ENCODE measurements at places on chromosomes 6 and 20.

DNA sequence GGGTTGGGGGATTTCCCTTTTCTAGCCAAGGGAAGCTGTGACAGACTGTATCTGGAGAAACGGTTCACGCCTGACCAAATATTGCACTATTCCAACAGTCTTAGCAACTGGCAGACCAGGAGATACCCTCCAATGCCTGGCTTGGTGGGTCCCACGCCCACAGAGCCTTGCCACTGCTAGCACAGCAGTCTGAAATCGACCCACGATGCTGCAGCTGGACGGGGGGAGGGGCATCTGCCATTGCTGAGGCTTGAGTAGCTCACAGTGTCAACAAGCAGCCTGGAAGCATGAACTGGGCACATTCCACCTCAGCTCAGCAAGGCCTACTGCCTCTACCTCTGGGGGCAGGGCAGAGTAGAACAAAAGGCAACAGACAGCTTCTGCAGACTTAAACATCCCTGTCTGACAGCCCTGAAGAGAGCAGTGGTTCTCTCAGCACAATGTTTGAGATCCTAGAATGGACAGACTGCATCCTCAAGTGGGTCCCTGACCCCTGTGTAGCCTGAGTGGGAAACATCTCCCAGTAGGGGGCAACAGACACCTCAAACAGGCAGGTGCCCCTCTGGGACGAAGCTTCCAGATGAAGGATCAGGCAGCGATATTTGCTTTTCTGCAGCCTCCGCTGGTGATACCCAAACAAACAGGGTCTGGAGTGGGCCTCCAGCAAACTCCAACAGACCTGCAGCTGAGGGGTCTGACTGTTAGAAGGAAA, 89.9 kb upstream of the ECI2 start:
- no peak for DNase-seq

GRCh38 chr20:19626896-19627295, 131.2 kb upstream of the RIN2 start:
- DNase-seq: no peak

- no peak for DNase-seq
Observed at GRCh38 chr6:64290867-64291266, 655.3 kb downstream of the PHF3 start.

- DNase-seq: no peak
Observed at GRCh38 chr20:21901470-21902275, 196.2 kb downstream of the PAX1 start.

GRCh38 chr6:78810146-78810545, 57.2 kb upstream of the IRAK1BP1 start:
- DNase-seq: peak; percentile 61

DNA sequence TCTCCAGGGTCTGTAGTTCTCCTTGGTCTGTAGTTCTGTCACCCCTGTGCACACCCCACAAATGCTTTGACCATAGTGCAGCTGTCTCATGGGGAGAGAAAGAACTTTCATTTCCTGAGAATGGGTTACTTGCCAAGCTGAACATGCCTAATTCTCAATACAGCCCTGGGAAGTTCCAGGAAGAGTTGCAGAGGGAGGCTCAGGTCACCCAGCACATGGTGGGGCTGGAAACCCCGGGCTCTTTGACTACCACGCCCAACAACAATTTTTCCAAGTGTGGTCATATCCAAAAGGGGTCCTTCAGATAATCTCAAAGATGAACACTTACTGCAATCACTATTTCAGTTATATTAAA, 2.2 kb upstream of the PTPRA start:
- no peak for DNase-seq

DNA sequence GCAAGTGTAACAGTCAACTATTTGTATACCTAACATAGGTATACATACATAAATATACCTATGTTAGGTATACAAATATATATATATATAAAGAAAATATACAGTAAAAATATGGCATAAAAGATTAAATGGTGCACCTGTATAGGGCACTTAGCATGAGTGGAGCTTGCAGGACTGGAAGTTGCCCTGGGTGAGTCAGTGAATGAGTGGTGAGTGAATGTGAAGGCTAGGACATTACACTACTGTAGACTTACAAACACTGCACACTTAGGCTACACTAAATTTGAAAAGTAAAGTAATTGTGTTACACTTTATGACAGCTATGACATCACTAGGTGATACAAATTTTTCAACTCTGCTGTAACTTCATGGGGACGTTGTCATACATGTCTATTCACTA, 65.6 kb downstream of the CDC5L start:
- DNase-seq: no peak

DNA sequence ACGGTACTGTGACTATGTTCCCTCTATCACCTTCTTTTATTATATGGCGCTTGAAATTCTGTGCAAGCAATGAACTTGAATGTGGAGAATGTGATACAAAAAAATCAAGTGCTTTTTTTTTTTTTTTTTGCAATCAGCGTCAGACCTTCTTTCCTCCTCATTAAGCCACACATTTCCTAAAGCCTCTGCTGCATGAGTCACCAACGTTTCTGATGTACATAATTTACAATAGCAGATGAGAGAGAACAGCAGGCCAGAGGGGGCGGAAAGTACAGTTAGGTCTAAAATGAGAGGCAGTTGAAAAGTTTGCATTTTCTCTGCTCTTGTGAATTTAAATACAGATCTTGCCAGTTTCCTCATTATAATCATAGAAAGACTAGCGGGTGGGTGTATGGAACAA, 114.6 kb upstream of the RIPOR2 start:
- no peak for DNase-seq

DNA sequence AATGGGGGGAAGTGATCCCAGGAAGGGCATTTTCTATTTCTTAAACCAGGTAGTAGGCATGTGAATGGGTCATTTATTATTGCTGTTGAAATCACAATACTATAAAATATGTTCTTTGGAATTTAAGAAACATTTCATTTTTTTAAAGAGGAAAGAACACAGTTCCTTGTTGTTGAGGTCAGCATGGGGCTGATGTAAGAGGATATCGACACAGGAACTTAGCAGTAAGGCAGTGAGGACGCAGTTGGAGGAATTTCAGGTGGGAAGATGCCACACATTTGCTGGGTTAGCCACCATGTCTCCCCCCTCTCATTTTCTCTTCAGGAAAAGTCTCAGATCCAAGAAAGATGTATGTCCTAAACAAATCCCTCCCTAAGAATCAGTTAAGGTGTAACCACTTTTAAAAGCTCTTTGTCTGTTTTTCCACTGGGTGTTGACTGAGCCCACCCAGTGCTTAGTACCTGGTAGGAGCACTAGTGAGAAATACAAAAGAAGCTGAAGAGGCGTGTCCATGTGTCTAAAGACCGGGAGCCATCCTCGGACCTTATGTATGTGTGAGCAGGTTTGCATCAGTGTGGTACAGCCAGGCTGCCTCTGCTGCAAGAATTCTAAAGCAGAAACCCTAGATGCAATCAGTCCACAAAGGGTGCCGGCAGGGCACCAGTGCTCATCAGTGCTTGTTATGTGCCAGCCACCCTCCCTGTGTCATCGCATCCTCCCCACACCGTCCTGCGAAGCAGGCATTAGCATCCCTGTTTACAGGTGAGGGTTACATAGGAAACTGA, 98.9 kb downstream of the TCP11 start:
- DNase-seq: no peak

GRCh38 chr6:151059612-151060095, 180.1 kb upstream of the AKAP12 start:
- DNase-seq: no peak

DNA sequence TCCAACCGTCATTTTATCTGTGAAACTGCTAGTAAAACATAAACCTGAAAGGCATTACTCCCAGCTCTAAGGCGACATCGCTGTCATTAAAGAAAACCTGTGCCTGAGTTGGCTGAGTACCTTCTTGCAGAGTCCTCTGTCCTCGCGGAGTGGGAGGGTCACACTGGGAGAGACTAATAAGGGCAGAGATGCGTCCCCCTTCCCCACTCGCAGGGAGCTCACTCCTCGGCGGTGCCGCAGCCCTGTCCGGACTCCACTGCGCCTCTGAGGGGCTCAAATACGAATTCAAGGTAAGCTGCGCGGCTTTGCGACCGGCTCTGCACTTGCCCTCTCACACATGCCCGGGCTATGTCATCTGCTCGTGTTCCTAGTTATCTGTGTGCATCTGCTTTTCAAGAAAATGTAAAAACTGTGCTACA, at the start of gene COL19A1:
Gene COL19A1, plus strand, starts transcription at position 206 of the 419 bp plus-strand sequence. CDS start 13,012 bp downstream, outside the sequence.
- DNase-seq: peak; percentile 2

- no peak for DNase-seq
Observed at GRCh38 chr20:53331151-53331973, 262.3 kb downstream of the ZNF217 start.

GRCh38 chr6:1987640-1988039, 257.8 kb downstream of the GMDS start:
- DNase-seq: no peak

DNA sequence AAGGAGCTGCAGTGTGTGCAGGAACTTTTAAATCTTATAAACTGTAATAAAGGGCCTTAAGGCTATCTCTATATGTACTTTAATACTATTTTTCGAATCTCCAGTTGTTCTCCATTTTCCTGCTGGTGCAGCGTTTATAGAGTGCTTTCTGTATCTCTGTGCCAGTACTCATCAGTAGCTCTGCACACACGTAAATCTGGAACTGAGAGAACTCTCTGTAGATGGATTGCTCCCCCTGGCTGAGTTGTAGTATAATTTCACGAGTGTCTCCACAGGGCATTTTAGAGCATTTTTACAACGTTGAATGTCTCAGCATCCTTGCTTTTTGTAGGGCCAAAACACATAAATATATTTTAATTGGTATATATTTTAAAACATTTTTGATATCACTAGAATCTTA, 256.5 kb downstream of the TRDN start:
- DNase-seq: no peak

- DNase-seq: no peak
Observed at GRCh38 chr20:58003525-58003924, 224.9 kb downstream of the ANKRD60 start.

DNA sequence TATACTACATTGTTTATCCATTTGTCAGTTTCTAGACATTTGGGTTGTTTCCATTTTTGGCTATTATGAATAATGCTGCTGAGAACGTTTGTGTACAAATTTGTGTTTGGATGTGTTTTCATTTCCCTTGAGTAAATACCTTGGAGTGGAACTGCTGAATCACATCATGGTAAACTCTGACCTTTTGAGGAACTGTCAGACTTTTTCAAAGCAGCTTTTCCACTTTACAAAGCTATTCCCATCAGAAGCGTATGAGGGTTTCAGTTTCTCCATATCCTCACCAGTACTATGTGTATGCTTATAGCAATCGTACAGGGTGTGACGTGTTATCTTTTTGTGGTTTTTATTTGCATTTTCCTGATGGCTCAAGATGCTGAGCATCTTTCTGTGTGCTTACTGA, 103.7 kb downstream of the MYO6 start:
- DNase-seq: peak; percentile 55

- DNase-seq: peak; percentile 42
Observed at GRCh38 chr20:62219101-62219991, 732 bp downstream of the HRH3 start.

- no peak for DNase-seq
Observed at GRCh38 chr6:53758496-53758895, 36.3 kb upstream of the LRRC1 start.

GRCh38 chr6:13406781-13407180, 78.4 kb upstream of the TBC1D7 start:
- DNase-seq: no peak

GRCh38 chr6:33828452-33828763, 24.6 kb upstream of the MLN start:
- no peak for DNase-seq

DNA sequence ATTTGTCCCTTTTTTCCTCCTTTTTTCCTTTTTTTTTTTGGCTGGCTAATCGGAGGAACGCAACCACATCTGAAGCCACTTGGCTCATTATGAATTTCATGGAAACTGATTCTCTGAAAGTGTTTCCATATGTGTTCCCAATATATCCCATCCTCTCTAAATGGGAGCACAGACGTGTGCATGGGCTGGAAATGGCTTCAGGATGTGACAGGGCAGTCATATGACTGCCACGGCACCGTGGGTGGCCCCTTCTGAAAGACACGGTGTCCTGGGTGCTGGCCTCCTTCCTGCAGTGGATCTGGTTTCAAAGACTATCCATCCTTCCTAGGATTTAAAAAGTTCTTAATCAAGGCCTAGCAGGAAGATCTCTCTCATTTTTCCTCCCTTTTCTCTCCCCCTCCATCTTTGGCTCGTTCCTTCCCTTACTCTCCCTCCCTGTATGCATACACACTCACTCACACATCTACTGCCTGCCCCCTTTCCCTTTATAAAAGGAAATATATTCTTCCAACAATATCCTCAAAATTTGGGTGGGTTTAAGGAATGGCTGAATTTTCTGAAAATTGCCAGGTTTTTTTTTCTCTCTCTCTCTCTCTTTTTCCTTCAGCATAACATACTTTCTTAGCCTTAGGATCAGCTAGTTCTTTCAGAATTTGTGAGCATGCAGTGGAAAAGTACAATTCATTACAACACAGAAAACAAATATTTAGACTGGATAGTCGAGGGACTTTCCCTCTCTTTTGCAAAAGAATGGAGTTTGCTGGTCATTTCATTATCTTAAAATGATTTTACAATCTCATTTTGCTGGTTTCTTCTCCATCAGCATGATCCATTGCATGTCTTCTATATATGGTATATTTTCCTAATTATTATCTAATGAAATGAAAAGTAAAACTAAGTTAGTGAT, 161.2 kb upstream of the SUPT3H start:
- no peak for DNase-seq

DNA sequence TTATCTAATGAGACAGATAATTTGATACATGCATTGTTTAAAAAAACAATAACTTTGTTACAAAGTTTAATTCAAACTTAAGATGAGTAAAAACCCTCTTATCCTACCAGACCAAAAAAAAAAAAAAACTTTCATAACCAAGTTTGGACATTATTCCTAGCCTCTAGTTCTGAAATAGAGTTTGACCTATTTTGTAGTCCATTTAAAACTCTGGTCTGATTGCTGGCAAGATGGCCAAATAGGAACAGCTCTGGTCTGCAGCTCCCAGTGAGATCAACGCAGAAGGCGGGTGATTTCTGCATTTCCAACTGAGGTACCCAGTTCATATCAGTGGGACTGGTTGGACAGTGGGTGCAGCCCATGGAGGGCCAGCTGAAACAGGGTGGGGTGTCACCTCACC, 125.9 kb downstream of the FRK start:
- no peak for DNase-seq

GRCh38 chr6:73694711-73695411, 1.1 kb upstream of the CD109 start:
- DNase-seq: no peak

GRCh38 chr6:90940812-90941481, 354.1 kb upstream of the MAP3K7 start:
- peak; percentile 65 for DNase-seq

- no peak for DNase-seq
Observed at GRCh38 chr6:163862701-163863100, 448.2 kb downstream of the QKI start.

Data from small intestine (tissue), 16 donors.